NCI-H2107 (cell line): ENCODE measurements at places on chromosomes 2 and 18.

GRCh38 chr2:50556934-50557575, 474.9 kb downstream of the NRXN1 start:
- DNase-seq: no peak

- DNase-seq: no peak
These were observed 80.1 kb upstream of the FOSL2 start for GRCh38 chr2:28312307-28313219.

DNA sequence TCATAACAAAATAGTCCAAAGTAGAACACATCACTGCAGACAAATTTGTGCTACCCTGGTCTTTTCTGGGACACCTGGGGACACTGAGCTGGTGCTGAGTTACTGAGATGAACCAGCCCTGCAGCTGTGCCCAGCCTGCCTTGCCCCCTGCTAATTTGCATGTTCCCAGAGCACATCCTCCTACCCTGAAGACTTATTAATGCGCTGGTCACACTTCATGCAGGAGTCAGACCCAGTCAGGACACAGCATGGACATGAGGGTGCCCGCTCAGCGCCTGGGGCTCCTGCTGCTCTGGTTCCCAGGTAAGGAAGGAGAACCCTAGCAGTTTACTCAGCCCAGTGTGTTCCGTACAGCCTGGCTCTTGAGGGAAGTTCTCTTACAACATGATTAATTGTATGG, 1518.3 kb downstream of the RPIA start:
- DNase-seq: no peak

DNA sequence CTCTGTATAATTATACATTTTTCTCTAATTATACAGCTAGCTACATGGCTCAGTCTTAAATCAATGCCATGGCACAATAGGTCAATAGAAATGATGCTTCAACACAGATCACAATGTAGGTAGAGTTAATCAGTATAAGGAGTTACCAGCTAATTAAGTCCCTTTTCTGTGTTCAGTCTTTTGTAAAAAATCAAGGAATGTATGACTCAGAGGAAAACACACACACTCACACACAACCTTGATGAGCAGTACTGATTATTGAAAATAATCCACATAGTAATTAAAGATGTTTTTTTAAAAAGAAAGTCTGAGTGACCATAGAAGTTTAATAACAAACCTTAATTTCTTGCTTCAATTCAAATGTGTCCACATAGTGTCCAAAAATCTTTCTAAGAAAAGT, 691.3 kb downstream of the LRP1B start:
- DNase-seq: no peak

GRCh38 chr18:26777351-26778053, 88.0 kb downstream of the AQP4 start:
- DNase-seq: no peak

DNA sequence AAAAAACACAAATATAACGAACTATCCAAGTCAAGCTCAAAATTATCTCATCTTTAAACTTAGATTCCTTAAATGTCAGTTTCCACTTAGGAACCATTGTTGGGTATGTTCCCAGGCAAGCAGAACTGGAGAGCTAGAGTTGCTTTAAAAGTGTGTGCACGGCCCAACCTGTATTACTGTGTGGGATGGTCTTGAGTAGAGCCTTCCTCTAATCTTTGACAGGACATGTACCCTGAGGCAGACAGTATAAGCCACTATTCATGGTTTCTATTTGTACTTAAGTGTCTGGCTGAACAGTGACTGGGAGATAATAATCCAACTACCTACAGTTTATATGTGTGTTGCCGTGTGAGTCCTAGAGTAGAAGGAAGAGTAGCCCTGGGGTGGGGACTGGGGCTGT, 239.7 kb downstream of the GPD2 start:
- DNase-seq: no peak

- no peak for DNase-seq
These were observed 83.2 kb upstream of the EPC2 start for GRCh38 chr2:148561389-148561788.
